Stimulated activated CD4-positive, alpha-beta T cell treated with anti-CD3 and anti-CD28 coated beads, Interleukin-1b, Interleukin-23, amount 100 ng/mL, for 1 hour (primary cell): ENCODE measurements at places on chromosomes 4 and X.

GRCh38 chrX:15750611-15751154 lies 12.6 kb downstream of the CA5B start:
- no peak for DNase-seq

DNA sequence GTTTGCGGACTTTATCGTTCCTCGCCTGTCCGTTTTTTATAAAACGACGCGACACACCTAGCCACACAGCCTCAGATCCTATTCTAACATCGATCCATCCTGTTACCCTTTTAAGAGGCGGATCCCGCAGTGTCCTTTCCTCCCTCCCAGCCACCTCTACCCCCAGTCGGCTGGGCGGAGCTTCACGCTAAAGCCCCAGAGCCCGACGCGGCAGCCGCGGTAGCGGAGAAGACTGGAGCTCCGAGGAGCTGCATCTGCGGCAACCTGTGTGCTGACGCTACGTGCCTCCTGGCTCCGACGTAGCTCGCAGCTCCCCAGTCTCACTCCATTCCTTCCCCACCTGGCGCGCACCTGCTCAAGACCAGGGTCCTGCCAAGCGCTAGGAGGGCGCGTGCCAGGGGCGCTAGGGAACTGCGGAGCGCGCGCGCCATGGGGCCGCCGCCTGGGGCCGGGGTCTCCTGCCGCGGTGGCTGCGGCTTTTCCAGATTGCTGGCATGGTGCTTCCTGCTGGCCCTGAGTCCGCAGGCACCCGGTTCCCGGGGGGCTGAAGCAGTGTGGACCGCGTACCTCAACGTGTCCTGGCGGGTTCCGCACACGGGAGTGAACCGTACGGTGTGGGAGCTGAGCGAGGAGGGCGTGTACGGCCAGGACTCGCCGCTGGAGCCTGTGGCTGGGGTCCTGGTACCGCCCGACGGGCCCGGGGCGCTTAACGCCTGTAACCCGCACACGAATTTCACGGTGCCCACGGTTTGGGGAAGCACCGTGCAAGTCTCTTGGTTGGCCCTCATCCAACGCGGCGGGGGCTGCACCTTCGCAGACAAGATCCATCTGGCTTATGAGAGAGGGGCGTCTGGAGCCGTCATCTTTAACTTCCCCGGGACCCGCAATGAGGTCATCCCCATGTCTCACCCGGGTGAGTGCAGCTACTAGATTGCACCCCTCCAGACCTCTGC lies at the start of gene RNF128:
RNF128 (plus strand) TSS at position 217 of the 953 bp plus-strand sequence; CDS start at position 430, 213 bp downstream.
- DNase-seq: no peak

DNA sequence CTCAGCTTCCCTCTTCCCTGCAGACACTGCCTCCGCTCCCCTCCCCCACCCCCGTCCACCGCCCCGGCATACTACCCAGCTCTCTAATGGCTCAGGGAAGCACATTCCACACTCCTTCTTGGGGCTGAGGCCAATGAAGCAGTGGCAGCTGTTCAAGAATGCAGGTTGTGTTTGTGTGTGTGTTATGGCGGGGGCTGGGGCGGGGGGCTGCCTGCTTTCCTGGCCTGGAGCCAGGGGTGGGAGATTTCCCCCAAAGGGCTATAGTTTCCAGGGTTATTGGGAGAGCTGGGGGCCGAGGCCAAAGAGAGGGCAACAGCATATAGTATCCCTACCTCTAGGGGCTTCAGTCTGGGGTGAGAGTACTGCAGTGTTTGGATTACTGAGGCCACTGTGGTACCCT lies 149.4 kb downstream of the EFNB1 start:
- DNase-seq: no peak

- no peak for DNase-seq
These were observed 125.0 kb upstream of the EDNRA start for GRCh38 chr4:147355847-147356246.

DNA sequence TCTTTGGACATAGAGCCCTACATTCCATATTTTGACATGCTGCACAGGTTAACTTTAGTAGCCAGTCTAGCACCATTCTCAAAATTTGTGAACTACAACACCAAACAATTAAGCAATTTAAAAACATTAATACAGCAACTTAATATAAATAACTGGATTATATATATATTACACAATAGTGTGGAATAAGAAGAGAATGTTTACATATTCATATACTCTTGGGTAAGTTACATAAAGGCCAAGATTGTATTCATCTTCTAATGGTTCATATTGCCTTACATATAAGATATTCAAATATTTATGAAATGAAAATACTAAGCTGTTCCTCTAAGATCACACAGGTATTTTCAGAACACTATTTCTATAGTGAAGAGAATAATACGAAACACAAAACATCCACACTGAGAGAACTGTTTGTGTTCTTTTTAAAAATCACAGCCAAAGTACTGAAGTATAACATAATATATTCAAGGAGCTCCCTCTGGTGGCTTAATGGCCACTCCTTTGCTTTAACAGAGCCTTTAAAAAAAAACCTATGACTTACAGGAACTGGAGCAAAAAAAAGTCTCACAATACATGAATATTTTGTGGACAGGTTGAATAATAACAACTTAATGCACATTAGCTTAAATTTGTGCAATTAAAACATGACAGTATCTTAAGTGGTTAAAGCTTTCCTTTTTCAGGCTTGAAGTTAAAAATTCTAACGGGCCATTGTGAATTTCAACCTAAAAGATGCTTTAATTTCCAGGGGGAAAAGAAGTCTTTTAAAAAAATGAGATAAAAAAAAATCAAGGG lies 46.2 kb downstream of the NEK1 start:
- no peak for DNase-seq

DNA sequence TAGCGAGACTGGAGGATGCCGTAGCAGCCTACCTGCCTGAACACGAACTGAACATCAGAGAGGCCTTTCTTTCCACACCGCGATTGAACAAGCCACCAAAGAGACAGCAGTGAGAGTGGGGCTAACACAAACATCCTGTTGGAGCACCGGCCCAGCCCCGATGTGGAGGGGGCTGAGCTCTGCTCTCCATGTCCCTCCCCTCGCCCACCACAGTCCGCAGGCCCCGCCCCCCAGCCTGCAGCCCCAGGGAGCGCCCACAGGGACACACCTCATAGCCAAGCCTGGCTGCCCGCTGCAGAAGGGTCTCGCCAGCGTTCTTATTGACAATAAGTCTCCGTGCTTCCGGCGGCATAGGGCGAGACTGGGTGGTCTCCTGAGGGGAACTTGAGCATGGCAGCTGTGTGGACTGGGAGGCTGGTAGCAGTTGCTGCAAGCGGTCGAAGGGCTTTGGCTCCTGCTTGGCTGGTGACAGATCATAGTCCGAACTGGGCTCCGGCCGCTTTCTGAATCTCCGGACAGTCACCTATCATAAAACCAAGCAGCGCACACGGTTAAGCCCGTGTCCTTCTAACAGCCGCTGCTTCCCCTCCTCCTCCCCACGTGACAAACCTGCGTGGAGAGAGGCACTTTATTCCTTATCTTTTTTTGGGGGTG lies 35.8 kb downstream of the BCOR start:
- DNase-seq: no peak

DNA sequence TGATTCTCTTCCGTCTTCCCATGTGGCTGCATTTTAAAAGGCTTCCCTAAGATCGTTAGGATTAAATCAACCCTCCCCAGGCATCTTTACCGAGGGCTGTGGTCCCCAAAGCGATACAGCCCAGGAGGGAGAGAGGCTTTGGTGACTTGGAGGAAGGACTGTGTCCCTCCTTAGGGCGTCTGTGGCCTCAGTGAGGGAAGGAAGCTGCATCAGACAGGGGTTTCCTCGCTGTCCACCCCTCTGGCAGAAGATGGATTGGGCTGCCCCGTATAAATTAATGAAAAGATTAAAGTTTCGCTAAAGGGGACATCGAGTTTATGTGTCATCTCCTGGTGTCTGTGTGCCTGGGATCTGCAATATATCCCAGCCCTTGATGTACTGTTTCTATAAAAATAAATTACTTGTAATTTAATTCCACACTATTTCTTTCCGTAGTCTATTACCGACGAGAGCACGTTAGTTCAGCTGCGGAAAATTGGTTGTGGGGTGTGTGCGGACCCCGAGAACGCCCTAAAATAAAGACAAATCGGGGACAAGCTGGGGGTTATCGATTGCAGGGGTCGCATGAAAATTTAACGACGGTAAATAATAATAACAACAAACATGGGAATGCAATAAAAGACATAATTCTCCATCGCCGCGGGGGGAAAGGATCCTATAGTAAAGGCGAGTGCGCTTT lies 6.5 kb downstream of the SHOX start:
- no peak for DNase-seq

DNA sequence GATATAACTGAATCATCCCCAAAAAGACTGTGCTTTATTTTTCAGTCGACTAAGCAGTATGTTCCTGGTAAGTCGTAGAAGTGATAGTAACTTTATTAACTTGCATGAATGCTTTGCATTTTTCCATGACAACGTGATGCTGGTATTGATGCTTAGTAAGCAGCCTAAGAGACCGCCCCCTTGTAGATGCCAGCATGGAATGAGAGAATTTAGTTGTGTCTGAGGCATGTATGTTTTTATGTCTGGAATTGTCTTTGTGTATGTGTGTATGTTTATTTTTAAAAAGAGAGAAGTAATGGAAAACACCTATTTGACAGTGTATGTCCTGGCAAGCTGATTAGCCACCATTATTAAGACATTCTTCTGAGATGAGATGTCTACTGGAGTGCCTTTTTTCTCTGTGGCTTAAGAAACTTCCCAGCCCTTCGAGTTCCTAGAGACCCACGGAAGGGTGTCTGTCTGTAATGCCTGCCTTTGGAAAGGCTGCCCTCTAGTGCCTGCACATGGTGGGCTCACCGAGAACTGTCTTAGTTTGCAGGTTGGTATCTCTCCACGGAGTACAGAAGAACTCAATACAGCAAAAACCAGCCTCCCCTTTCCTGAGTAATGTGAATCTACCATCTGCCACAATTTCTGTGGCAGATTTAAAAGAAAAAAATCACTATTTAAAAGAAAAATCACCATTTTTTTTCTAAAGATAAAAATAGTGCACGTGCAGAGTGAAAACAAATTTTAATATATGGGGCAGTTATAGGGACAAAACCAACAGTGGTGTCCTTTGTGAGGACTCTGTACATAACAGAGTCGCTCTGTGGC lies 85.9 kb downstream of the AASDH start:
- peak; percentile 32 for DNase-seq

- DNase-seq: no peak
These were observed 711.4 kb upstream of the GALNTL6 start for GRCh38 chr4:171101845-171102244.

DNA sequence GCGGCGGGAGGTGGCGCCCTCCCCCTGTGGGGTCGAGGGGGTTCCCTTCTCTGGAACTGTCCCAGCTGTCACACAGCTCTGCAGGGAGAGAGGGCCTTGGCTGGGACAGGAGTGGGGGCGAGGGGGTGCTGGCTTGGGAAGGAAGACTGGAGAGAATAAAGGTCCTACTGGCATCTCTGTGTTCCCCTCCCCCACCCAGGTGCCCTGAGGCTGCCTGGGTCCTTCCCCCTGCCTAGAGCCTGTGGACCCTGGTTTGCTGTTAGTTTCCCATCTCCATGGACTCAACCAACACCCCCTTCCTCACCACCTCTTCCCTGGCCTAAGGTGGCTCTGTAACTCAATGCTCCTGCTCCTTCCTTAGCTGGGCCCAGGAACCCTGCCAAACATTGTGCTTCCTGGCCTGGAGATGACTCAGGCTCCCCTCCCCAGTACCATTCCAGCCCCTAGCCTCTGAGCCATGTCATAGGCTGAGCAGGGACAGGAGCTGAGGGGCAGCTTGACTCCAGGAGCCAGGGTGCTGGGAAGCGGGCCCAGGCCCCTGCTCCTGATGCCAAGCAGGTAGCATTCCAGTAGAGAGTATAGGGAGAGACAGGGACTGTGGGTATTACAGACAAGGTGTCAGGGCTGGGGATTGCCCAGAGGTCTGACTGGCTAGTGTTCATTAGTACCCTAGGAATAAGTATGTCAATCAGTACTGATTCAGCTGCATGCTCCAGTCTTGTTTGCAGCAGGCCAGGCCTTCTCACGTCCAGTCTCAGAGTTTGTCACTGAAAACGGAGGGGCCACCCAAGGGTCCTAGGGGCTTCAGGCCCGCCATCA lies 100.7 kb downstream of the EFNB1 start:
- no peak for DNase-seq

- no peak for DNase-seq
These were observed 8.1 kb upstream of the GPR119 start for GRCh38 chrX:130393451-130394074.

DNA sequence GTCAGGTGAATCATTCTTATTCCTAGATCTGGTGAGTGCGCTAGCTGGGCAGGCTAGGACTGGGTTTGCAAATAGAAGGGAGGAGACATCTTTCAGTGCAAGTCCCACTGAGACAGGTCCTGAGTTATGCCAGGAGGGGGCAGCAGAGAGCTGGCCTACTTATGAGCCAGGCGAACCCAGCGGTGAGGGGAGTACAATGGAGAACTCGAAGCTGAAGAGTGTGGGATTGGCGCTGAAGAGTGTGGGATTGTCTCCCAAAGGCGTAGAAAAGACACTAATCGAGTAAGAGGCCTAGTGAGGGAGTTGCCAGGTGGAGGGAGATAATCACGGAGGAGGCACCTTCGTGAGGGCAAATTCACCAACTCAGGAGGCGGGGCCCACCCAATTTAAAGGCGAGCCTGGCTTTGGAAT lies 91.7 kb upstream of the CXorf66 start:
- peak; percentile 22 for DNase-seq

- DNase-seq: no peak
These were observed 850 bp downstream of the IGBP1 start for GRCh38 chrX:70134116-70134477.
